ENCODE measurements at places on chromosomes 4 and X. TPM values are rescaled to one million over a fixed set of nuclear protein-coding genes. Genes with fewer than 3 reads are reported as not detected.
A peak's percentile ranks its signal among the peaks of the same experiment; 100 is the strongest.

DNA sequence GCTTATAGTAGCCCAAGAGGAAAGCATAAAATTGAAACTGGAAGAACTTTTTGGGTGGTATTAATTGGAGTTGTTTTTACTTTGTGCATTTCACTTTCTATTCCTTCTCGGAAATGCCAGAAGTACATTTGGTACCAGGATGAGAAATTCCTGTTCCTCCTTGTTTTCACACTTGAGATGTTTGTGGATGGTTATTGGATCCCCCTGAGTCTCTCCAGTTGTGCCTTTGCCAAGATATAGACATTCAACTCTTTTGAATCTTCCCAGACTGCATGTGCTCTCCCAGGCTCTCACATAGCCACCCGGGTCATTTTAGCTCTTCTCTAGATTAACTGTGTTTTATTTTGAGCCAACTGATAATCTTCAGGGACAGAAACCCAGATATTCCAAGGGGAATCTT lies 120.5 kb downstream of the AFF1 start:
- DNase-seq = no peak
- H3K4me3 ChIP-seq = no peak overlapping the region

DNA sequence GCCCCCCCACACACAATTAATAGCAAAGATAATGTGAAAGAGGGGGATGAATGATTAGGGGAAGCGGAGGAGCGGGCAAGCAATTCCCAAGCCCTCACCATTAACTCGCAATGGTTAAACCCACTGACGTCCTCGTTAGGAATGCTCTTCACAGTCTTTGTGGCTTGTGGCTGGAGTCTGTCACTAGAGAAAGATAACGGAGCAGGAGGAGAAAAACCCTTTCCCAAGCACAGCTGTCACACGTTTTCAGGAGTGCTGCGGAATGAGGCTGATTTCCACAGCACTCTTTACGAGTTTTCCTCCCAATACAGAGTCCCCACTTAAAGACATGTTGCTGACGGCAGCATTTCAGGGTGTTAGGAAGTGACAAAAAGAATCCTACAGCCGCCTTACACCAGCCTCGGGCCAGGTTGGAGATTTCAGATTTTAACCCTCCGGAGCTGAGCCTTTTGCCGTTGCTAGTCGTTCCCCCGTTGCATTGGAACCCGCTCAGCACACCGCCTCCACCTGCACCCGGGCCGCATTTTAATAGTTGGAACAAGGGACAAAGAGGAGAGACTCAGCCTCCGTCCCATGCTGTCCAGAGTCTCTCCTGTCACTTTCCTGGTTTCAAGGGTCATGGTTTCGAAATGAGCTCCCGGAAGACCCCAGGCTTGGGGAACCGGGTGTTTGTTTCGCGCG lies 92.2 kb downstream of the GEMIN8 start:
- peak overlapping the region; percentile 65 for H3K4me3 ChIP-seq
- no peaks in the 10 kb centered on the region for H3K36me3 ChIP-seq
- no peaks in the 10 kb centered on the region for H3K27me3 ChIP-seq
- H3K27ac ChIP-seq = peak overlapping the region; percentile 54
- no peaks in the 10 kb centered on the region for H3K4me1 ChIP-seq

GRCh38 chr4:68494688-68495087 lies 47.4 kb downstream of the TMPRSS11E start:
- H3K27ac ChIP-seq = no peak overlapping the region
- H3K4me1 ChIP-seq = no peaks in the 10 kb centered on the region
- no peaks in the 10 kb centered on the region for H3K27me3 ChIP-seq
- no peak for DNase-seq

GRCh38 chr4:112302320-112303274 lies 5.4 kb downstream of the ALPK1 start:
- H3K27me3 ChIP-seq = no peaks in the 10 kb centered on the region
- peaks cover 19% of the 10 kb centered on the region for H3K4me1 ChIP-seq
- H3K4me3 ChIP-seq = no peak overlapping the region
- H3K36me3 ChIP-seq = peaks cover 7% of the 10 kb centered on the region
- no peak overlapping the region for H3K27ac ChIP-seq
- DNase-seq = no peak

GRCh38 chr4:40612831-40613230 lies 16.8 kb downstream of the RBM47 start:
- H3K36me3 ChIP-seq = no peaks in the 10 kb centered on the region
- H3K4me1 ChIP-seq = peaks cover 14% of the 10 kb centered on the region
- no peaks in the 10 kb centered on the region for H3K27me3 ChIP-seq
- no peak overlapping the region for H3K4me3 ChIP-seq

GRCh38 chr4:145298885-145299284 lies 118.5 kb upstream of the OTUD4 start:
- H3K4me1 ChIP-seq = no peaks in the 10 kb centered on the region
- H3K27me3 ChIP-seq = no peaks in the 10 kb centered on the region
- no peaks in the 10 kb centered on the region for H3K36me3 ChIP-seq
- no peak overlapping the region for H3K27ac ChIP-seq
- H3K4me3 ChIP-seq = no peak overlapping the region

DNA sequence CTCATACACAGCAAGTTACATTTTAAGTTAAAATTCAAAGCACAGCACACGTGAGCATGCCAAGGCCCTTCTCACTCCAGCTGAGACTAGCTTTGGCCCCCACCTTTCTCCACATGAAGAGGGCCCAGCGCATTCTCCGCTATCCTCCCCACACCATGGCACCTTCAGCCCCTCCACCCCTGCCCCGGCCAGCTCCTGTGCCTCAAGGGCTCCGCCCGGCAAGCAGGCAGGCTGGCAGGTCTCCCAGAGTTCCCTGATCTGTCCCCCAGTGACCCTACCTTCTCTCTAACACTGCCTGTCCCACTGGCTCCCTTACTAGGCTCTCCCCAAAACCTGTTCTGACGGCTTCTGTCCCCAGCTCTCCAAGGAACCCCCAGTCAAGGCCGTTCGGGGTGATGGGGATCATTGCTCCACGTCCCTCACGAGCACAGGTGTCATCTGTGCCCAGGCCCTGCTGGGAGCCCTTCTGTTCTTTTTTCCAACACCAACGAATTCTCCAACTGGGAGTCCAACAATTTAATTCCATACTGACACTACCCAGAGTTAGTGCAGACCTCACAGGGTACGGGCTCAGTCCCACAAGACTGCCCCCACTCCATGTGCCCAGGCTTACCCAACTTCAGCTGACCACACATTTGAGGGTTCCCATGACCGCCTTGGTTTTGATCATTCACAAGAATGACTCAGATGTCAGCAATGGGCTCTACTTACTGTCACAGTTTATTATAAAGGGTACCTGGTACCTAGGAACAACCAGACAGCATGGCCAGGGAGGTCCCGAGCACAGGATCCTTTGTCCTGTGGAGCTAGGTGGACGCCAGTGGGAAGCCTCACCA lies 4.2 kb downstream of the LETM1 start:
- H3K27ac ChIP-seq = peak overlapping the region; percentile 28
- DNase-seq = peak; percentile 60

- no peak overlapping the region for H3K27ac ChIP-seq
- peak overlapping the region; percentile 43 for H3K4me3 ChIP-seq
- H3K4me1 ChIP-seq = no peaks in the 10 kb centered on the region
- H3K36me3 ChIP-seq = no peaks in the 10 kb centered on the region
- no peak for DNase-seq
- no peaks in the 10 kb centered on the region for H3K27me3 ChIP-seq
Observed at GRCh38 chr4:100895556-100896197, 377.9 kb upstream of the EMCN start.

DNA sequence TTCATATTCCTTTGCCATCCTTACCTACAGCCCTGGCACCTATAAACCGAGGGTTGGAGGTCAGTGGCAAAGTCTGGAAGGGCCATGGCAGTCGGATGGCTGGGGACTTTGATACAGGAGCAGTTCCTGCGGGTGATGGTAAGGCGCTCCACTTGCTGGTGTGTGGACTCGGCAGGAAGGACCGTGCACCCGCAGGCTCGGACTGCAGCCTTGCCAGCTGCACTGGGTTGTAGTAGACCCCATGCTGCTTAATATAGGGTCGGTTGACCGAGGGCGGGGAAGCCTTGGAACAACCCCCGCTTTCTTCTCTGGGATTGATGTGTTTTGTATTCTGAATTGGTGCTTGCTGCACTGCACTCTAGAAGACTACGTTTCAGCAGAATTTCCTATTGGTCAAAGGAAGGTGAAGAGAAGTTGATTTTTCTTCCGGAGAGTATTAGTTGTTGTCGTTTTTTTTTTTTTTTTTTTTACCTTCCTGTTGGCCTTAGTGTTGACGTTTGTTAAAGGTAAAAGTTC lies 638 bp downstream of the BLTP1 start:
- peaks cover 21% of the 10 kb centered on the region for H3K4me1 ChIP-seq
- H3K36me3 ChIP-seq = no peaks in the 10 kb centered on the region
- peak; percentile 79 for DNase-seq
- H3K4me3 ChIP-seq = peak overlapping the region; percentile 37
- H3K27ac ChIP-seq = peak overlapping the region; percentile 97

DNA sequence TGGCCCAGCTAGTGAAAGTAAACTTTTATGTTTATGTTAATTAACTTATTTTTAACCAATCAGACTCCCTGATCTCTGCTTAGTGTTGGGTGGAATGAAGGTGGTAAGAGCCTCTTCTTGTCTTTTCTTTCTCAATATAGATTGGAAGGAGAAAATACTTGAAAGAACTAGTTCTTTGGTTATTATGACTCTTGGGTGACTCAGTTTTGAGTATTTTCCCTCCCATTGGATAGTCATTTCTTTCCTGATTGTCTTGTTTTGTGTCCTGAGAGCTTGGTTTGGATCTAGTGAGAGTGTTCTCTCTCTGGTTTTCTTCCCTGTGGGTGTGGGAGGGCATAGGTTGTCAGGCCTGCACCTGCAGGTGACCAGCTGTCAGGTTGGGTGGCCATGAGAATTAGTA lies 172.0 kb upstream of the GLRA2 start:
- no peak overlapping the region for H3K4me3 ChIP-seq
- H3K27ac ChIP-seq = no peak overlapping the region
- H3K4me1 ChIP-seq = no peaks in the 10 kb centered on the region
- no peaks in the 10 kb centered on the region for H3K27me3 ChIP-seq
- H3K36me3 ChIP-seq = no peaks in the 10 kb centered on the region

GRCh38 chrX:123173833-123174232 lies 10.2 kb upstream of the GRIA3 start:
- no peaks in the 10 kb centered on the region for H3K36me3 ChIP-seq
- no peak for DNase-seq
- H3K27ac ChIP-seq = no peak overlapping the region
- no peak overlapping the region for H3K4me3 ChIP-seq
- no peaks in the 10 kb centered on the region for H3K27me3 ChIP-seq

- H3K36me3 ChIP-seq = peaks cover 27% of the 10 kb centered on the region
- H3K4me3 ChIP-seq = no peak overlapping the region
- H3K4me1 ChIP-seq = no peaks in the 10 kb centered on the region
Observed at GRCh38 chr4:73137121-73137520, 67.6 kb upstream of the COX18 start.

DNA sequence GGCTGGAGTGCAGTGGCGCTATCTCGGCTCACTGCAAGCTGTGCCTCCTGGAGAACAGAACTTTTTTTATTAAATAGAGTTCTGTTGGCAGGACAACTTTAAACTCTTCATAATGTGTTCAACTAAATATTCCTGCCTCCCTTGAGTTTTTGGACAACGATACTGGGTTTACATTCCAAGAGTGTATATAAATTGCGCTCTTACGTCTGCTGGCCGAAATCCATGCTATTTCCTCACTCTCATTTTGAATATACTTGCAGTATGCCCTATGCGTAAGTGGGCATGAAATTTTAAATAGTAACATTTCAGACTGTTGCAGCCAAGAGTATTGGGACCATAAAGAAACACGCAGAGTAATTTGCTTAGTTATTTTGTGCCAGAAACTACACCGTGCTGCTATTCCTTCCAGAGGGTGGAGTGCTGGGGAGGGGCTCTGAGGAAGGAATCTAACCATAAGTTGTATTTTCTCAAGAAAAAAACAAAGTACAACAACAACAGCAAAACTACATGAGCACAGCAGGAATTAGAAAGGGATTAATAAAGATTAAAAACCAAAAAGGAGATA lies 480.0 kb downstream of the NLGN4X start:
- H3K27ac ChIP-seq = no peak overlapping the region
- no peaks in the 10 kb centered on the region for H3K4me1 ChIP-seq
- DNase-seq = no peak
- no peak overlapping the region for H3K4me3 ChIP-seq

DNA sequence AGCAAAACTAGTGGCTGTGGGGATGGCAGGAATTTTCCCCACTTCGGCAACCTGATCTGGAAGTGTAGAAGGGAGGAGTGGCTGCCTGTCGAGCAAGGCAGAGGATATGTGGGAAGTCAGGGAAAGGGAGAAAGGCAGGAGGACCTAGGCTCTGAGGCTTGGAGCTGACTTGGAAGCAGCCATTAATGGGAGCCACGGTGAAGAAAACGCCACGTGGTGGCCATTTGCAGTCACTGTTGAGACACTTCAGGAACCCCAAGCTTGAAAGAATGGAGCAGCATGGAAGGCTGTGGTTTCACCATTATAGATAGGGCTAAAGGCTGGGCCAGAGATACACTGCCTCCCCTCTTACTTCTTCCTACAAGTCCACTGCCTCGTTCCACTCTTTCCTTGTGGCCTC lies 41.8 kb upstream of the MAML3 start:
- H3K4me1 ChIP-seq = no peaks in the 10 kb centered on the region
- DNase-seq = no peak
- no peak overlapping the region for H3K27ac ChIP-seq
- H3K36me3 ChIP-seq = no peaks in the 10 kb centered on the region

DNA sequence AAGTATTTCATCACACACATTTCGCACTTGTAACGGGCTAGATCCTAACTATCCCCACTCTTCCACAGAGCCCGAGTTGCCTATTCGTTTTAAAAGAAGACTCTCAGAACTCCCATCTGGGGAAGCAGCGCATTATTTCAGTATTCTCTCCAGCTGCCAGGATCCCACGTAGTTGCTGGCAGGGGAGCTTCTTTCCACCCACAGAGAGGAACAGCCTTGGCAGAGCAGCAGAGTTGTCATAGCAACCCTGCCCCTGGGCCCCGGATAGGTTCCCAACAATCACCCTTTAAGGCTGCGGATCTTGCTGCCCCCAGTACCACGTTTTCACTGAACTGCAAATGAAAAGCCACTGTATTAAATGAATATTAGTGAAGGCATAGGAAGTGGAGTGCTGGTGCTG lies 106.7 kb downstream of the GPM6A start:
- no peak overlapping the region for H3K27ac ChIP-seq
- H3K4me1 ChIP-seq = no peaks in the 10 kb centered on the region
- no peak overlapping the region for H3K4me3 ChIP-seq
- no peaks in the 10 kb centered on the region for H3K27me3 ChIP-seq
- DNase-seq = no peak

DNA sequence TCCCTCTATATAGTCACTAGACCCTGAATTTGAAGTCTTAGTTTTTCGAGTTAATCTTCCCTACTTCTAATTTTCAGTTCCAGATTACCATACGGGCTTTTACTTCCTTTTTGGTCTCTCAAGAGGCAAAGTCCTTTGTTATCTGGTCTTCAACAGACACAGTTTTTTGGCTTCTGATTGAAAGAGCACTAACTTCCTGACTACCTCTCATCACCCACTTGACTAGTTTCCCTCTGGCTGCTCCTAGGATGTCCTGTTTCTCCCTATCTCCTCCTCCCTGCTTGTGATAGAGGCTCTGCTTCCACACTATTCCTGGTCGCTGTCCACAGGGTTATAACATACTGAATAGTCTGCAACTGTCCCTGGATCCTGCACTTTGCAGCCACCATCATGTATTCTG lies 16.7 kb upstream of the WDR44 start:
- H3K4me1 ChIP-seq = no peaks in the 10 kb centered on the region
- H3K27me3 ChIP-seq = no peaks in the 10 kb centered on the region
- no peaks in the 10 kb centered on the region for H3K36me3 ChIP-seq
- no peak overlapping the region for H3K27ac ChIP-seq

The MMRN1 gene
- 19.3 TPM for total RNA-seq

The TMEM156 gene
- 0.30 TPM for total RNA-seq

The NLGN3 gene
- not detected for total RNA-seq

The CXCL3 gene
- total RNA-seq = 19.9 TPM

The L1CAM gene
- total RNA-seq = 0.61 TPM

The PDLIM3 gene
- 183 TPM for total RNA-seq

The GPRASP1 gene
- total RNA-seq = 2.7 TPM

The STAG2 gene
- 105 TPM for total RNA-seq

Data from upper lobe of left lung (tissue), 6 donors.